Naive thymus-derived CD8-positive, alpha-beta T cell (primary cell): ENCODE measurements at places on chromosomes 6 and 20. TPM values are rescaled to one million over a fixed set of nuclear protein-coding genes. Genes with fewer than 3 reads are reported as not detected.

Gene MOCS1
- polyA plus RNA-seq, result 0.92 TPM

Gene LRRC73
- not detected for polyA plus RNA-seq

Gene TRIM26
- polyA plus RNA-seq, result 22.7 TPM

Gene PTGIS
- polyA plus RNA-seq, result not detected

Gene NKX2-2
- not detected for polyA plus RNA-seq

Gene B3GAT2
- polyA plus RNA-seq, result not detected

Gene OGFR
- 40.1 TPM for polyA plus RNA-seq

Gene ZBP1
- 10.9 TPM for polyA plus RNA-seq

Gene C20orf204
- polyA plus RNA-seq, result not detected

Gene SYNDIG1
- not detected for polyA plus RNA-seq

Gene SEMG1
- not detected for polyA plus RNA-seq

Gene ZBTB46
- polyA plus RNA-seq, result 0.06 TPM

Gene ANGPT4
- polyA plus RNA-seq, result not detected

Gene TP53TG5
- polyA plus RNA-seq, result not detected

Gene DAAM2
- not detected for polyA plus RNA-seq

Gene HFE
- polyA plus RNA-seq, result 3.8 TPM

Gene HRH3
- not detected for polyA plus RNA-seq

Gene RIMS1
- polyA plus RNA-seq, result not detected

Gene SAMD5
- polyA plus RNA-seq, result not detected

Gene SNAP91
- polyA plus RNA-seq, result not detected

Gene GPSM3
- polyA plus RNA-seq, result 138 TPM

Gene OR2H1
- not detected for polyA plus RNA-seq

Gene MTFR2
- 0.13 TPM for polyA plus RNA-seq

Gene FLRT3
- not detected for polyA plus RNA-seq

Gene EYS
- 0.07 TPM for polyA plus RNA-seq

Gene ID4
- not detected for polyA plus RNA-seq

Gene TDRD6
- not detected for polyA plus RNA-seq

Gene THBS2
- polyA plus RNA-seq, result 0.02 TPM

Gene PAX1
- not detected for polyA plus RNA-seq

Gene BPIFB2
- polyA plus RNA-seq, result not detected

Gene NPBWR2
- not detected for polyA plus RNA-seq

Gene HLA-G
- polyA plus RNA-seq, result 1.6 TPM

Gene FOXP4
- 0.19 TPM for polyA plus RNA-seq

Gene DDO
- not detected for polyA plus RNA-seq

Gene WFDC10B
- not detected for polyA plus RNA-seq

Gene HSPA12B
- polyA plus RNA-seq, result not detected

Gene CYP39A1
- not detected for polyA plus RNA-seq

Gene HLA-DPB1
- polyA plus RNA-seq, result 62.2 TPM

Gene RCAN2
- polyA plus RNA-seq, result not detected

Gene APOBEC2
- not detected for polyA plus RNA-seq
